ENCODE measurements at places on chromosomes 11 and 22.

DNA sequence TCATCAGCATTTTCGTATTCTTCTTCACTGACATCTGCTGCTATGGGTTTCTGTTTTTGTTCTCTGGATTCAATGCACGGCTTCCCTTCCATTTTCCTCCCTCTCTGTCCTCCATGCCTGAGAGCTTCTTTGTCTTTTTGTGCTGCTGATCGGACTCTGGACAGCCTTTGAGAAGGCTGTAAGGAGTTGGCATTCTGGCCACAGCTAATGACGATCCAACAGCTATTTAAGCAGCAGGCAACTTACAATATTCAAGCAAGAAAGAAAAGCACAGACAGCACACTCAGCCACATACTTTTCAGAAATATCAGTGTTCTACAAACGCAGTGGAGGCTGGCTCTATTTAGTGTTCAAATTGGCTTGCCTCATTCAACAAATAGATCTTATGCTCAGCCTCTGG lies 60.9 kb upstream of the ZC3H12C start:
- no peak for DNase-seq

- no peak for DNase-seq
Measured at GRCh38 chr11:120601536-120601935, 90.0 kb downstream of the GRIK4 start.

GRCh38 chr11:111250936-111251335 lies 5.4 kb downstream of the POU2AF2 start:
- no peak for DNase-seq

- no peak for DNase-seq
Measured at GRCh38 chr11:87223816-87224215, 186.1 kb downstream of the TMEM135 start.

Data from hematopoietic multipotent progenitor cell treated with erythropoietin and hydrocortisone succinate and interleukin-3 and kit ligand, for 17 days (in vitro differentiated cells).